Activated T-helper 1 cell treated with anti-CD3 and anti-CD28 coated beads, Interleukin-12 subunit alpha, Interleukin-12 subunit beta, Interleukin-2, Interleukin-4 antibody, amounts not matched to agents 30 ng/mL and 10 ng/mL and 1 ng/mL, durations not matched to agents 14 hours and 24 hours and 36 hours (primary cell): ENCODE measurements at places on chromosomes 4 and X. TPM values are rescaled to one million over a fixed set of nuclear protein-coding genes. Genes with fewer than 3 reads are reported as not detected.

The ITIH6 gene
- not detected in 2 replicates for total RNA-seq

DNA sequence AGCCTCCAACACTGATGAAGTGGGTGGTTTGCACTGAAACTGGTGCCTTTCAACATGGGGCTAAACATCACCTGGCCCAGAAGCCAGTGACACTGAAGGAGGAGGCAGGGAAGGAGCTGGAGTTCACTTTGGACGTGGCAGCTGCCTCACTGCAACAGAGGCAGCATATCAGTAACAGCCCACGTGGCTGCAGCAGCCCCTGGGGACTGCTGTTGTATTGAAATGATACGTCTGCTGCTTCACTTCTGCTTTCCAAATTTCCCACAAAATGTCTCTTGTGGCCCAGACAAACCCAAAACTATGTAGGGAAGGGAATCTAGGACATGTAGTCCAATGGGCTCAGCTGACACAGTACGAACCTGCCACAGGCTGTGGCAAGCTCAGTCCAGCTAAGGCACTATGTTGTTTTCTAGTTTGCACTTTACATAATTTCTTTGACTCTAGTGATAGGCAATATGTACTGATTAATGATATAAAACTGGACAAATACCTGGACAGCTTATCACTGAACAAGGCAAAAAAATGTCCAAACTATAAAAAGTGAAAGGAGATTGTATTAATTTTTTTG lies 84.7 kb upstream of the RAPGEF2 start:
- no peaks in the 10 kb centered on the region for H3K36me3 ChIP-seq
- no peak overlapping the region for H3K27ac ChIP-seq
- H3K4me3 ChIP-seq = no peak overlapping the region
- peaks cover 6% of the 10 kb centered on the region for H3K27me3 ChIP-seq
- no peak for DNase-seq

The DSPP gene
- not detected in 2 replicates for total RNA-seq

The LRIT3 gene
- 0.15 TPM in 1 of 2 replicates, not detected in the other for total RNA-seq

The CCNA2 gene
- total RNA-seq = 59.9 and 64.3 TPM in 2 replicates

- peaks cover 14% of the 10 kb centered on the region for H3K27me3 ChIP-seq
- DNase-seq = no peak
- H3K36me3 ChIP-seq = no peaks in the 10 kb centered on the region
- no peak overlapping the region for H3K27ac ChIP-seq
Observed at GRCh38 chrX:15930585-15930984, 76.0 kb upstream of the AP1S2 start.

GRCh38 chr4:72205298-72205697 lies 173.5 kb downstream of the NPFFR2 start:
- no peak overlapping the region for H3K27ac ChIP-seq
- H3K4me3 ChIP-seq = no peak overlapping the region
- no peak for DNase-seq
- H3K4me1 ChIP-seq = no peaks in the 10 kb centered on the region

- no peak overlapping the region for H3K4me3 ChIP-seq
- H3K27me3 ChIP-seq = no peaks in the 10 kb centered on the region
- H3K27ac ChIP-seq = no peak overlapping the region
- no peaks in the 10 kb centered on the region for H3K4me1 ChIP-seq
Observed at GRCh38 chrX:29531336-29531735, 684.0 kb upstream of the MAGEB2 start.

GRCh38 chr4:128323401-128323800 lies 35.8 kb upstream of the PGRMC2 start:
- H3K4me3 ChIP-seq = no peak overlapping the region
- no peaks in the 10 kb centered on the region for H3K4me1 ChIP-seq
- no peak overlapping the region for H3K27ac ChIP-seq
- no peak for DNase-seq

DNA sequence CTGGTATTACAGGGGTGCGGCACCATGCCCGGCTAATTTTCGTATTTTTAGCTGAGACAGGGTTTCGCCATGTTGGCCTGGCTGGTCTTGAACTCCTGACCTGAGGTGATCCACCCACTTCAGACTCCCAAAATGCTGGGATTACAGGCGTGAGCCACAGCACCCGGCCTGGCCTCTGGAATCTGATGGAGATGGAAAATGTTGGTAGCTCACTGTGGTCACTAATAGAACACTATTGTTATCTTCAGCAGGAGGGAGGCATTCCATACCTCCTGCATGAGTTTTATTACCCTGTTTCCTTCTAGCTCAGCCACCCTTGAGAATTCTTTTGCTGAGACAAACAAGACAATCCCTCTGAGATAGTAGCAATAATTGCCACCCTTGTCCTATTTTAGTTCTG lies 105.0 kb downstream of the SHROOM3 start:
- H3K27me3 ChIP-seq = peaks cover 5% of the 10 kb centered on the region
- H3K36me3 ChIP-seq = no peaks in the 10 kb centered on the region
- no peak overlapping the region for H3K27ac ChIP-seq
- peaks cover 5% of the 10 kb centered on the region for H3K4me1 ChIP-seq

The PPP1R3F gene
- total RNA-seq = 6.5 and 6.9 TPM in 2 replicates

GRCh38 chr4:22884157-22884556 lies 191.4 kb downstream of the GBA3 start:
- no peak overlapping the region for H3K27ac ChIP-seq
- no peak for DNase-seq
- H3K4me3 ChIP-seq = no peak overlapping the region
- H3K4me1 ChIP-seq = no peaks in the 10 kb centered on the region
- H3K36me3 ChIP-seq = no peaks in the 10 kb centered on the region
- H3K27me3 ChIP-seq = no peaks in the 10 kb centered on the region

DNA sequence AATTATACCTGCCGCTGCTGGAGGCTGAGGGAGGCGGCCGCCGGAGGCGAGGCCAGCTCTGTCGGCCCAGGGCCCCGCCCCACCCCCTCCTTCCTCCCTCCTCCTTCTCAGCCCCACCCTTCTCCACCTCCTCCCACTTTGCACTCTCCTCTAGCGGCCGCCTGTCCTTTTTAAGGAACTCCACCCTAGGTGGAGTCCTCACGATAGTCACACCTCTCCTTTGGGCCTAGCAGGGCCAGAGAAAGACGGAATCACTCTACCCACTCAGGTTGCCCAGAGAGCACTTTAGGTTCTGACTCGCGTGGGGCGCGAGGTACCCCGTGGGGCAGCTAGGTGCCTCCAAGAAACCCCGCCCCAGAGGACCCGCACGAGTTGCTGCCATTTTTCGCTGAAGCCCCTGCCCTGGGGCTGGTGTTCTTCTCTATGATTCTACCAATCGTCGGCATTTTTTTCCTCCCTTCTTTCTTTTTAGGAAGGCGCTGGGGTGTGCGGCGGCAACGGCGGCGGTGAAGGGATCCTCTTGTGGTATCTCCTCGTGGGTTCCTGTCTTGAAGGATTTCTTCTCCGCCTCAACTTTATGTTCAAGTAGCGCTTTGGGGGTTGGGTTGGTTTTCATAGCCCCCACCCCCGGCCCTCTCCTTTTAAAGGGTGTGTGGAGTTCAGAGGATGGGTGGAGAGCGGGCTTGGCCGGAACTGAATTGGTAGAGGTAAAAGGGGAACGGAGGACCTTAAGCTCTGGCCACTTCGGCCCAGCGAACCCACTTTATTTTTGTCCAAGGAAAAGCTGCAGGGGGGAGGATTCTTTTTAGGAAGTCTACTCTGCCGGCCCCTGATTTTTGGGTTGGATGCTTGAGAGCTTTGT lies at the start of gene KLF8:
KLF8 (plus strand) TSS at position 136 of the 862 bp plus-strand sequence. CDS start 979 bp downstream, outside the sequence.
- peak; percentile 25 for DNase-seq
- peak within 1 kb of the TSS; percentile 78 for H3K27ac ChIP-seq
- H3K4me3 ChIP-seq = peak within 1 kb of the TSS; percentile 87
- H3K27me3 ChIP-seq = peaks cover 4% of the 10 kb centered on the region

The GAGE12J gene
- not detected in 2 replicates for total RNA-seq

The MAGEB1 gene
- total RNA-seq = not detected in 2 replicates
